ENCODE measurements at places on chromosomes 3 and 15. TPM values are rescaled to one million over a fixed set of nuclear protein-coding genes. Genes with fewer than 3 reads are reported as not detected.
A peak's percentile ranks its signal among the peaks of the same experiment; 100 is the strongest.

The ANKRD34C gene
- not detected for total RNA-seq

The FGF7 gene
- total RNA-seq, result 3.6 TPM

The PLSCR5 gene
- not detected for total RNA-seq

The NOX5 gene
- total RNA-seq, result not detected

DNA sequence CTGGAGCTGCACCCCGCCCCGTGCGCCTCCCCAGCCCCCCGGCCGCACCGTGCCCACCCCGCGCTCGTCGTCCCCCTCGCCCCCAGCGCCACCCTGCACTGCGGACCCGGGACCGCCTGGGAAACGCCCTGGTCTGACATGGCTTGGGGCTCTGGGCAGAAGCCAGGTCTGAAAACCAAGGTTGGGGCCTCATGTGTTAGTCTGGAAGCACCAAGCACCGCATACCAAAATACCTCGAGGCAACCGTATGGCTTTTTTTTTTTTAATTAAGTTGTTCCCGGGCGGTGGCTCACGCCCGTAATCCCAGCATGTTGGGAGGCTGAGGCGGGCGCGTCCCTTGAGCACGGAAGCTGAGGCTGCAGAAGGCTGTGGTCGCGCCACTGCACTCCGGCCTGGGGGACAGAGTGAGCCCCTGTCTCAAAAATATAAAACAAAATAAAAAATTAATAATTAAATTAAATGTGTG is 91.5 kb upstream of the CHD2 start:
- peak; percentile 41 for DNase-seq

- DNase-seq, result no peak
Measured at GRCh38 chr3:101932326-101933068, 83.2 kb downstream of the NFKBIZ start.

- no peak for DNase-seq
Measured at GRCh38 chr3:112376992-112377391, 44.0 kb downstream of the CD200 start.

DNA sequence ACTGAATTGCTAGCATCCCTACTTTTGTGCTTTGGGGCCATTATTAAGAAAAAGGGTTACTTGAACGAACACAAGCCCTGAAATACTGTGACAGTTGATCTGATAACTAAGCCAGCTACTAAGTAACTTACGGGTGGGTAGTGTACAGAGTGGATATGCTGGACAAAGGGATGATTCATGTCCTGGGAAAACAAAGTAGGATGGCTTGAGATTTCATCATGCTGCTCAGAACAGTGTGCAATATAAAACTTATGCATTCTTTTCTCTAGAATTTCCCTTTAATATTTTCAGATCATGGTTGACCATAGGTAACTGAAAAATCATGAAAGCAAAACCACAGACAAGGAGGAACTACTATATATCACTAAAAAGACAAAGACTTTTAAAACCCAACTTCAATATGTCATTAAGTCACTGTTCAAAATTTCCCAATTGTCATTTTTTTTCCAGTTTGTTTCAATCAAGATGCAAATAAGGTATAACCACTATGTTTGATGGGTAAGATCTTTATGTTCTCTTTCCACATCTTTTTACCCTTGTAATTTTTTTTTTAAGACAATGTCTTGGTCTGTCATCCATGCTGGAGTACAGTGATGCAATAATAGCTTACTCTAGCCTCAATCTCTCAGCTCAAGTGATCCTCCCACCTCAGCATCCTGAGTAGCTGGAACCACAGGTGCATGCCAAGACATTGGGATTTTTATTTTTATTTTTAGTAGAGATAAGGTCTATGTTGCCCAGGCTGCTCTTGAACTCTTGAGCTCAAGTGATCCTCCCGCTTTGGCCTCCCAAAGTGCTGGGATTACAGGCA is 67.7 kb downstream of the IFT80 start:
- DNase-seq, result peak; percentile 46

- DNase-seq, result no peak
Measured at GRCh38 chr3:50365080-50365841, 5.9 kb upstream of the TMEM115 start.

DNA sequence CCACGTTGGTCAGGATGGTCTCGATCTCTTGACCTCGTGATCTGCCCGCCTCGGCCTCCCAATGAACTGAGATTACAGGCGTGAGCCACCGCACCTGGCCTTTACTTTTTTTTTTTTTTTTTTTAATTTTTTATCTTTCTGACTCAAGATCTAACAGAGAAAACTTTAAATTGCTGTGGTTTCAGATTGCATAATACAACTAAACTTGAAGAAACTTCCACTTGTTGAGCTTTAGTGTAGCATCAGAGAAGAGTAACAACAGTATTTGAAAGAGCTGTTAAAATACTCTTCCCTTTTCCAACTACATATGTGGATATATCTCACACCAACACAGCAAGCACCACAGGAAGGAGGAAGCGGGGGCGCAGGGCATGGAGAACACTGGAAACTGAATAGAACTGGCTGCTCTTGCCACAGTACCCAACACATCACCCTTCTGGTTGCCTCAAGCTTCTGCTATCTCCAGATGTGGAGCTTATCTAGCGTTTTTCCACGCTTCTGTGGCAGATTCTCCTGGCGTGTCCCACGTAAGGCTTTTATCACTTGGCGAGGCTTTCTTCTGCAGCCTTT is 45.4 kb downstream of the MAP6D1 start:
- DNase-seq, result no peak

DNA sequence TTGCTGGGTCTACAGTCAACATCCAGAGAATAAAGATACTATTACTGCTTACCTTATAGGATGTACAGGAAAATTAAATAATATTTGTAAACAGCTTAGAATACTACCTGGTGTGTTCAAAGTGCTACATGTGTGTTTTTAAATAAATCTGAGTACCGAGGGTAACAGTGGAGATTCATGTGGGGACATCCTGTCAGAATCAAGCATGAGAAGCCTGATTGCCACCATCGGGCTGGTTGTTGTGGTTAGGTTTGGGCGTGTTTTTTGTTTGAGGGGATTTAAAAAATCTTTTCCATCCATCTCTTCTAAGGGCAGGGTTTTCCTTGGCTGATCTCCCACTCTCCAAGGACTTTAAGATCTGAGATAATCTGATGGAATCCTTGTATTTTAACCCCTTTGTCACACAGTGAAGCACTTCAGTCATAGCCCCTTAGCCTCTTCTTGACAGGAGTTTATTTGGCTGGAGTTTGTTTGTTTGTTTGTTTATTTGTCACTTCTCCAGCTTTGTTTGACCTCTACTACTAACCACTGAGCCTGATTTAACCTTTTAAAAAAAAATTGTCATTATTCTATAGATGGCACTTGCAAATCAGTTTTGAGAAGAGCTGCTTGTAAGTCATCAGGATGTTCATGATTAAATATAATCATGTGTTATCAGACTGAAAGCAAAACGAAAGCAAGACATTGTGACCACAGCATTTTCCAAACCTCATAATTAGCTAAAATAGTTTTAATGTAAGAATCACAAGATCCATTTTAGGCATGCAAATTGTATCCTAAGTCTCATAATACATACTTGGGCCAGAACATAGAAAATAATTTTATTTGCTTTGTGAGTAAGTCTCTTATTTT is 72.8 kb upstream of the RARB start:
- DNase-seq, result no peak

DNA sequence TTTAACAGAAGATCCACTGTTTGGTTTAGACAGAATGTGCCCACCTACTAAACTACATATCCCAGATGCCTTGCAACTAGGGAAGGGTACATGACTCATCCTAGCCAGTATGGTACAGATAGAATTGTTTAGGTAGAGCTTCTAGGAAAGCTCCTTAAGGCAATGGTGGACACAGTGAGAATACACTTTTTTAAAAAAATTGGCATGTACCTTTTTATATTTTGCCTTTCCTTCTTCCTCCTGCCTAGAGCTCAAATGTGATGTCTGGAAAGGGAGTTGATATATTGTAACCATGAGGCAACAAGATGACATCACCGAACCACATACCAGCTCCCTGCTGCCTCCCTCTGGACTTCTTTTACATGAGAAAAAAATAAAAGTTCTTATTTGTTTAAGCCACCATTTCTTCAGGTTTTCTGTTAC is 14.4 kb upstream of the C3orf80 start:
- DNase-seq, result peak; percentile 56

DNA sequence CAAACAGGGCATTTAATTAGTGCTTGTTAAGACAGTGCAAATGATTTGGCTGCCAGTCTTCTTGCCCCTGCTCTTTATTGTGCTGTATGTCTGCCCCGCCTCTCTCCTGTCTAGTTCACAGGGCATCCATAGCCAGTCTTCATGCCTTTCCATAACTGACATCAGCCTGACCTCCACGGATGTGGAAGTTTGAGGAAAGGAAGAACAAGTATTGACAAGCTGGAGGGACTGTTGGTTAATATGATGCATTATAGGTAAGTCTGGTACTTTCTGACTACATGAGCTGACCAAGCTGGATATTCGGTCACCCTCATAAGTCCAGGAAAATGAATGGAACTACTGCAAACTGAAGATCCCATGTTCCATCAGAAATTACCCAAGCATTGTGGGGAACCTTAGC is 325.9 kb downstream of the TIGIT start:
- DNase-seq, result no peak

- DNase-seq, result no peak
Measured at GRCh38 chr3:105746231-105746996, 122.4 kb downstream of the CBLB start.

DNA sequence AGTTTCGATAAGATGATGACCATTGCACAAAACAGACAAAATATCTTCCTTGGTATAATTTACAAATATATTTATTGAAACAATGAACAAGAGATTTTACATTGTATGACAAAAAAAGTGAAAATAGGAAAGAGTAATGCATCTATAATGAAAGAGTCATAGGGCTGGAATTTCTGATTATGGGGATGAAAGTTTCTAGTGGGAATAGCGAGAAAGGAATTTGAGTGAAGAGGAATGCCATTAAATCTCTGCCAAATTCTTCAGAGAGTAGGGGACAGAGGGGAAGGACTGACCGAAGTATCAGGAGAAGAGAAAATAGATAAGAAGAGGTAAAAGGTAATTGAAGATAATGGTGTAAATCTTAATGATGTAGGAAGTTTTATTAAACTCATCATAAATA is 125.4 kb downstream of the VGLL3 start:
- no peak for DNase-seq

Data from H4 (cell line).